ENCODE measurements at places on chromosomes 5 and 9. TPM values are rescaled to one million over a fixed set of nuclear protein-coding genes. Genes with fewer than 3 reads are reported as not detected.

DNA sequence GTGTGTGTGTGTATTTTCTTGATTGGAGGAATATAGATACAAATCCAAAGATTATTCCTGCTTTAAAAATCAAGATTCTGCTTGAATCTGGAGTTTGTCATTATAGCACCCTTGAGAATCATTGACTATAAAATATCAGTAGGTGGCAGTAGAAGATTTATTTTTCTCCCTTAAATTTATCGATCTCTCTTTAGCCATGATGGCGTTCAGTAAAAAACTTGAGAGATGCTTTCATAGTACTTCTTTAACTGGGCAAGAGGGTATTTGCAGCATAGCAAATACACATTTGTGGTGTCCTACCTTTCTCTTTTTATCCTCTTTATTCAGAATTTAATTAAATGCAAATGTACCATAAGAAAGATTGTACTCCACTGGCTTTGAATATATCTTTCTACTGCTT is 307.7 kb downstream of the ADGRV1 start:
- no peak for DNase-seq

DNA sequence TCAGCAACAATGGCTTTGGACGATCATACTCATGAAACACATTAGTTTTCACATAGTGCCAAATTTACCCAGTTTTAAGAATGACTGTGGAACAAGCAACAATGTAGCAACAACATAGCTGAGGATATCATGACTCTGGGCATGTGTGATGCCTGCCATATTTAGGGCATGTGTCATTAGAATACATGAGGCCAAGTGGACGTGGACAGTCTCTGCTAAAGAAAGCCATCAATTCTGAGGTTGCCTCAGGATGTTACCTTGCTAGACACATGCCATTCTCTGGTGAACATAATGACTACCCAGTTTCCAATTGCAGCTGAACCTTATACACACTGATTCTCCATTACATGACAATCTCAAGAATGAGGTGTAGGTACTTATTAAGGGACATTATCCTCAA is 103.3 kb upstream of the ADAMTS19 start:
- DNase-seq: no peak

DNA sequence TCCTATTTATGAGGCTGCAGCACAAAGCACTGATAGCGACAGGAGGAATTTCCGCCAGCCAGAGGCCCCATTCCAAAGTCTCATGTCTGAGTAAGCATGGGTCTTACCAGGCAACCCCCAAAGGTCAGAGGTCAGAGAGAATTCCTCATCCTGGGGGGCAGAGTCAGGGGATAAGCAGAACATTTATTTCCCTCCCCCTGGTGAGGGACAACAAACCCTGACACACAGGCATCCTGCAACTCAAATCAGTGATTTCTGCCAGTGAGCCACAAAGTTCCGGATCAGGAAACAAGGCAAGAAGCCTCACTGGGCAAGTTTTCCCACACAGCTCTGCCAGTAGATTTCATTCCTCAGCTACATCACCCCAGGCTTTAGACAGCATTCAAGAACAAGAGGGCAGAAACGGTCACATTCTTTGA is 37.0 kb downstream of the ADAMTS12 start:
- DNase-seq: no peak

SPATA31E1 gene
- not detected for total RNA-seq

ADRA1B gene
- 0.89 TPM for total RNA-seq
